ENCODE measurements at places on chromosomes 6 and 20.

- DNase-seq = no peak
These were observed 83.2 kb downstream of the LAMP5 start for GRCh38 chr20:9597547-9597946.

DNA sequence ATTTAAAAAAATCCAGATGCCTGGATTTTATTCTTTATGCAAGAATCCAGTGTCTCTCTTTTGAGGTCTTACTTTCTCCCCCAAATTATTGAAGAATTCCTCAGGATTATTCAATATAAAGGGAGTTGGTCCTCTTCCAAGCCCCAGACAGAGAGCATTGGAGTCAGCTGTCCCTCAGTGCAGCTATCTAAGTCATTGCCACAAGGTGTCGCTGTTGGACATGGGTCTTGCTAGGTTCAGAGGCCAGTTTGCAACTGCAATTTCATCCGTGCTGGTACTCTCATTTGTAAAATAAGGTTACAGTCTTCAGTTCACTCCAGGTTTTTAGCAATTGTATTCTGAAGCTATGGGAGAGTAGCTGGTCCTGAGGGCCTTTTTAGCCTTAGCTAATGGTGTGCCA lies 27.8 kb downstream of the CCN2 start:
- no peak for DNase-seq

GRCh38 chr6:34705241-34705640 lies 8.7 kb upstream of the ILRUN start:
- DNase-seq = no peak

DNA sequence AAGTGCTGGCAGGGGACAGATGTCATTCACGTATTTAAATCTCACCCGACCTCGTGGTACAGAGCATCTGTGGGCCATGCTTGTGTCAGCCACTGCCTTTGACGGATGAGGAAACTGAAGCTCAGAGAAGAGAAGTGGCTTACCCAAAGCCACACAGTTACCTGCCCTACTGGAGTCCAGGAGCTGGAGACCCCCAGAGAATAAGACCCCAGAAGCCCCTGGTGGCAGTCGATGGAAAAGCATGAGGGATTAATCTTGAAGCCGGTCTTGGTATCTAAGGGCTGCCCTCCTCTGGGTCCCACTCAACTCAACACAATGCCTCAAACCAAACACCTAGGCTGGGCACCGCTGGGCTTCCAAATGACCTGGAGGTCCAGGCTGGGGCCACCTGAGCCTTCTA lies 83.1 kb downstream of the GRM4 start:
- DNase-seq = no peak

DNA sequence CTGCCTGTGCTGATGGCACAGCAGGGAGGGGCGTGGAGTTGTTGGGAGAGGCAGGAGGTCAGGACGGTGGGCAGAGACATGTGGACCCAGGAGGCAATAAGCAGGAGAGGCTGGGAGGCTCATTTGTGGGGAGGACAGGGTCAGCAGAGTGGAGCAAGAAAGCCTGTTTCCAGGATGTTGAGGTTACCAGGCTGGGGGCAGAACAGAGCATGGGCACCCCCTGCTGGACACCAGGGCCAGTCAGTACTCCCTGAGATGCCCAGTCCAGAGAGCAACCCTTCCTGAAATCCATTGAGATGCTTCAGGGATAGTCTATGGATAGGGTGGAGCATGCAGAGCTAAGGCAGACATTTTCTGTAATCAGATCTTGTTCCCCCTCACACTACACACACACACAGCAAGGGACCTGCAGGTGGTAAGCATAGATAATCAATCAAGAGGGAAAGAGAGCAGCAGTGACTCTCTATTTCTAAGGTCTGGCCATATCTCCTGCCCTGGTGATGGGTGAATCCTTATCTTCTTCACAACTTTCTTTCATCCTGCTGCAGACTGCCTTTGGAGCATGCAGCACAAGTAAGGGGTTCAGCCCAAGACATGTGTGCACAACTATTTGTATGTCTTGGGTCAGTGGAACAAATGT lies 41.7 kb downstream of the MOCS1 start:
- DNase-seq = no peak

DNA sequence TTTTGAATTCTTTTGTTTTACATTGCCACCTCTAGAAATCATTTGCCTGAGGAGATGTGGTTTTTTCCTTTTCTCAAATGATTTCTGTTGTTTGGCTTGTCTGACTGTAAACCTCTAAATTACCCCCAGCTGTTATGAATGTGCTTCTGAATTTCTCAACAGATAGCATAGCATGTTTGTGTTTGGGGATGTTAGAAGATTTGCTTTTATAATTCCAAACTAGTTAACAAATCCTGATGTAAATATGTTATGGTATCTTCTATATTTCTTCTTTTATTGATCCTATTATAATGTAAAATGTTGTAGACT lies 31.6 kb upstream of the EZR start:
- DNase-seq = no peak

- no peak for DNase-seq
These were observed 3.0 kb upstream of the ZBTB22 start for GRCh38 chr6:33320315-33321181.

- DNase-seq = no peak
These were observed 433.9 kb upstream of the MAP3K7 start for GRCh38 chr6:91020744-91021143.

DNA sequence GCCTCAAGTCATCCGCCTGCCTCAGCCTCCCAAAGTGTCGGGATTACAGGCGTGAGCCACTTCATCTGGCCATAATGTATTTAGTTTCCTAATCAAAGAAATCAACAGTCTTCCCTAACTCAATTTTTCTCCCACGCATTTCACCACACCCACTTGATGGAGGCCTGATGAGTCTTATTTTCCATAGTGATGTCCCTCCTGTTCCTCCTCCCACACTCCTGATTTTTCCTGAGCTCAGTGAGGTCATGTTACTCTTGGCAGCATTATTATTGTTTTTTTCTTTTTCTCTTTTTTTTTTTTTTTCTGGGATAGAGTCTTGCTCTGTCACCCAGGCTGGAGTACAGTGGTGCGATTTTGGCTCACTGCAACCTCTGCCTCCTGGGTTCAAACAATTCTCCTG lies 8.9 kb downstream of the ABRACL start:
- DNase-seq = no peak

GRCh38 chr6:10837622-10837994 lies 731 bp downstream of the MAK start:
- DNase-seq = no peak

GRCh38 chr6:33057222-33058150 lies 16.0 kb downstream of the HLA-DPA1 start:
- DNase-seq = no peak

DNA sequence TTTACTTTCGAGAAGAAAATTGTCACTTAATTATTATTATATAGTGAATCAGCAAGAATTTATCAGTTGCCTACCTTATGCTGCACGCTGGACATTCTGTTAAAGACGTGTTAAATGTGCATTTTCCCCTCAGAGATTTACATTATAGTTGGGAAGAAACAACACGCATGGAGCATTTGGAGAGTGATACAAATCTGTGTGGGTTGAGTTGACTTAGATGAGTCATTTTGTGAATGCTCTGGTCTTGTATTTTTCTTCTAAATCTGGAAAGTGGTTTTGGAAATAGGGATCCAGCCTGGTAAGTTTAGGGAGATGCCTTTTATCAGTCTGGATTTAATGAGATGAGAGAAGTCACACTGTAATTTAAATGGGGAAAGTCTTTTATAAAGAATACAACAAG lies 24.0 kb upstream of the SMIM26 start:
- no peak for DNase-seq

GRCh38 chr6:168411793-168412192 lies 29.2 kb upstream of the SMOC2 start:
- DNase-seq = no peak

GRCh38 chr6:28900577-28901256 lies 23.1 kb downstream of the TRIM27 start:
- DNase-seq = no peak

GRCh38 chr20:37529214-37529967 lies 1.7 kb upstream of the BLCAP start:
- no peak for DNase-seq

All from activated naive CD4-positive, alpha-beta T cell (primary cell).